Tongue (tissue), 3 donors: ENCODE measurements at places on chromosomes 7 and 10.

DNA sequence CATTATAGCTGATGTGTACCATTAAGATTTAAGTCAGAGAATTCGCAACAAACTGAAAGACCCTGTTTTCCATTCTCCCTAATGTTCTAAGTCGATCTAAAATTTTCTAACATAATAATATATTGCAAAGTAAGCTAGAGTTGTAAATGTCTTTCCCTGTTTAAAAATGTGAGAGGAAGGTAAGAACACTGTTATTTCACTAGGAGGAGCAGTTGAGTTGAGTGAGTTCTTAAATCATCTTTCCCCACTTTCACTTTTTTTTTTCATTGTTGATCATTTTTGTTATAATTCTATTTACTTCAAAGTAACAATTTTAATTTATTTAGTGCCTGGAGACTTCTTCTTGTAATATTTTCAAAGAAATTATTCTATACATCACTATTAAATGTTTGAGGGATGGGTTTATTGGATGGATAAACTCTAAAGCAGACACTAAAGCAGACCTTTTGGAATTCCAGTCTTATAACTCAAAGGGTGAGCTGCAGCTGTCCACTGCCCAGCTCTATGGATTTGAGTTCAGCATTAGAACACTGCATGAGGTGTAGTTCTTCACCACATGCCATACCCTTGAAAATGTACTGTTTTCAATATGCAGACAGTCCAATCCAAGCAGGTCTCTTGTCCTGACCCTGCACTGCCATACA is 181.3 kb upstream of the FZD1 start:
- DNase-seq: peak; percentile 45

DNA sequence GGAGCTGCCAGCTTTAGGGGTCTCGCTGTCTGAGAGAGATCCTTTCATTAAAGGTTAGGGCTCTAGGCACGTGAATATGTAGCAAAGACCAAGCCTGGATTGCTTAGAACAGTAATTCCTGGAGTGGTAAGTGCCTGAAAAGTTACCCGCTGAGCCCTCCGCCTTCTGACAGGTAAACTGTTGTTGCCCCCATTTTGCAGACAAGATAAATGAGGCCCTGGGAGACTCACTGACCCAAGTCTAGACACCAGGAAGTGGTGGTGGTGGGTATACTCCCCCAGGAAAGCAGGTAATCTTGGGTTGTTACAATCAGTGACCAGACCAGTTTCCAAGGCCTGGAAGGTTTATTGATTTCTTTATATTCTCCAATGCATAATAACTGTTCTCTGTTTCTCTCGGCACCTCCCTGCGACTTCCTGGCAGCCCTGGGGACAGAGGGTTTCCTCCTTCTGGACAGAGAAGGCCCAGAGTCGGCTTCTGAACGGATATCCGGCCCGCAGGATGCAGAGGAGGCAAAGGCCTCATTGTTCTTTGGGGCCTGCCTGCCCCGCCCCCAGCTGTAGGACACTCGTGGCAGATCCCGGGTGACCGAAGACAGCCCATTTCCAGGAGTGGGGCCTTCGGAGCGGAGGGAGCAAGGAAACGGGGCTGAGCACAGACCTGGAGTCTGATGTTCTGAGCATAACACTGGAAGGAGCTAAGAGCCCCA is 1.3 kb upstream of the GRK5 start:
- peak; percentile 44 for DNase-seq

GRCh38 chr10:5416981-5417380 is 4.6 kb downstream of the NET1 start:
- peak; percentile 45 for DNase-seq

DNA sequence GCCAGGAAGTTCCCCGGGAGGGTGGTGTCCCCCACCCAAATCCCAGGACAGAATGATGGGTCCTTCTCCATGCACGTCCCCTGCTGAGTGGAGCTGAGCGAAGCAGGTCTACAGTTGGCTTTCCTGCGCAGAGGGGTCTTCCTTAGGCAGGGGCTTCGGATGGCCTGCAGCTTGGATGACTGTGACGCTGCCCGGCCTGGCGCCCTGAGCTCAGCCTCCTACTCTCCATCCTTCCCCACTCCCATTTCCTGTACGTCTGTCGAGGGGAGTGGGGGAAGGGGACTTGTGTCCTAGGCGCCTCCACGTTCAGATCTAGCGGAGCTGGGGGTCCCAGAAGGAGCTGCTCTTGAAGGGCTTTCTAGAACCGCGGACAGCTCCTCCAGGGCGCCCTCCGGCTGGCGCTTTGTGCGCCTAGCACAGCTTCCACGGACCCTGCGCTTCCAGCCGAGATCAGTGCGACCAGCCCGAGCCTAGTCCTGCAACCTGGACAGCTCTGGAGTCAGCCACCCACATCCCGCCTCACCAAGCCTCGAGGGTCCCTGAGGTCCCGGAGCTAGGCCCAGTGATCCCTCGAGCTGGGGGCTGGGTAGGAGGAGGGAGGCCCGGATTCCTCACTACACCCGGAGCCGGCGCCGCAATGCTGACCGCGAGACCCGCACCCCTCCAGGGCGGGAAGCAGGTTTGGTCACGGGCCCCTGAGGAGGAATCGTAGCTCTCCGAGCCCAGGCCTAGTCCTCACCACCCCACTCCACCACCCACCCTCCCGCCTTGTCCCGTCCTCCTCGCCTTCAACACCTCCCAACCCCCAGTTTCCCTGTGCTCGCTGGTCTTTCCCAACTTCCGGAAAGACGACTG is 1.9 kb downstream of the GRID1 start:
- no peak for DNase-seq

DNA sequence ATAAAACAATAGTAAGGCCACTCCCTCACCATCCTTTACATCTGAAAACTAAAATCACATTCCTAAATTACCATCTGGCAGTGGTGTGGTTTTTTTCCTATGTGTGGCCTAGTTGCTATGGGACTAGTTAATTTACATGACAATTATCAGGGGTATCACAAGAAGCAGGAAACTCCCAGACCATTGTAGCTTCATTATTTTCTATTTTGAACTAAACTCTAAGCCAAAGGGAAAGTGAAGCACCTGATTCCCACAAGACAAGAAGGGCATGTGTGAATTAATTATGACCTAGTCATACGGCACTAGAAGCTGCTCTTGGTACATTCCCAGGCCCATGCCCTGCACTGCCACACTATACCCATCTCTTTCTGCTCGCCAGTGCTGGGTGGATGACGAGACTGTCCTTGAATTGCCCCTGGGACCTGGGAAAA is 103.4 kb downstream of the ATXN7L1 start:
- no peak for DNase-seq

DNA sequence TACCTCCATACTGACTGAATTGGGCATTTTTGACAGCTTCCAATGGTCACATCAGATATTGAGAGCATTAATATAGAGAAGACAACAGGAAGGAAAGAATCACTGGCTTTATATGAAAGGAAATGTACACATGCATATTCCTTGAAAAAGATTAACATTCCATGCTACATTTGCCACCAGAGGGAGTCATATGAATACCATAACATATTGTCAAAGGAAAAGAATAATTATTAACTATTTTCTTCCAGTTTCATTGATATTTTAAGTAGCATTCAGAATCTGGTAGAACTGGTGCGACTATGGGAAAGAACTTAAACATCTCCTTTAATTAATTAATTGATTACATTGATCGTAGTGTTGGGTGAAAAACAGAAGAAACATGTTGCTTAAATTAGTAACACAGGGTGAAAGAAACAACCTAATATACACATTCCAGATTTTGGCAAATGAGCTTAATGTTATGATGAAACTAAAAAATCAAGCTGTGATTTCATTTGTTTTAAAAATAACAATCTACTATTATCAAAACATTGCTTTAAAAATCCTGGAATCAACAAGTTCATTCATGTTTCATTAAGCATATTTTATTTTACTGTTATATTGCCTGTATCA is 71.5 kb downstream of the GPR85 start:
- peak; percentile 51 for DNase-seq

DNA sequence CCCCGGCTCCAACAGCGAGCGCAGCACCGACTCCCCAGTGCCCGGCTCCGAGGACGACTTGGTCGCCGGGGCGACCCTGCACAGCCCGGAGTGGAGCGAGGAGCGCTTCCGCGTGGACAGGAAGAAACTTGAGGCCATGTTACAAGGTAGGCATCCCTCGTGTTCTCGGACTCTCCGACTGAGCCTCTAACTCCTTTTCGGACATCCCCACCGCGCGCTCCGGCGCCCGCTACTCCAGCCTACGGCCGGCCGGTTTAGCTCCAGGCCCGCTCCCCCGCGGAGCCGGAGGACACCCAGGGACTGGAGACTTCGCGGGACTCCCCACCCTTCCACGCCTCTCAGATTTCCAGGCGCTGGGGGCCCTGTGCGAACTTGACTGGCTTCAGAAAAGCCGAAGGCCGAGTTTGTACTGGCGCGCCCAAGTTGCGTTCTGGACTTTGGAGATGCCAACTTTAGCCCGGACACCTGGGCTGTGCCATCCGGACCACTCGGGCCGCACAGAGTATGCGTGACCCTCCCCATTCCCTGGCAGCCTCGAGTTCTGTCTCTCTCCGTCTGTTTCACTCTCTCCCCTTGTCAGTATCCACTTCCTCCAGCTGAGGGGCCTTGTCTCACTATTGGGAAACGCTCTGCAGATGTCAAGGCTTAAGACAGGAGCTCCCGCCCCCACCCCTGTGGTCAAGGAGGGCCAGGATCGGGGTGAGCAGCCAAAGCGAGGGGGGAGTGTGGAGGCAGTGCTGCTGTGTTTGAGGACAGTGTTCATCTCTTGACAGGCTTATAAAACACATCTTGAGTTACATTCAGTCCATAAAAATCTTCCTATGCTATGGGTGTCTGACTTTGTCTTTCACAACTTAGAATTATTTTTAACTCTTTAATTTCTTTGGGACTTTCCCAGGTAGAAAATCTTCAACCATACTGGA is 777 bp downstream of the BICC1 start:
- DNase-seq: peak; percentile 90

GRCh38 chr7:116511552-116512519 is 12.3 kb downstream of the CAV2 start:
- DNase-seq: no peak

DNA sequence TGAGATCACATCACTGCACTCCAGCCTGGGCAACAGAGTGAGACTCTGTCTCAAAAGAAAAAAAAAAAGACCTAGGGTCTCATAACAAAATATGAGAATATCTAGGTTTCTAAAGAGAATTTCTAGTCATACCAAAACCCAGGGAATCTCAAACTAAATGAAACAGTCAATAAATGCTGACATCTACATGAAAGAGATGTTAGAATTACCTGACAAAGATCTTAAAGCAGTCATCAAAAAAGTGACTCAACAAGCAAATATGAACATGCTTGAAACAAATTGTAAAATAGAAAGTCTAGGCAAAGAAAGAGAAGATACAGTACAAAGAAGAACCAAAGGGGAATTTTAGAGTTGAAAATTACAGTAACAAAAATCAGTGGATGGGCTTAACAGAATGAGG is 26.9 kb upstream of the RET start:
- no peak for DNase-seq

- no peak for DNase-seq
These were observed 802.9 kb upstream of the COBL start for GRCh38 chr7:52119537-52119936.

DNA sequence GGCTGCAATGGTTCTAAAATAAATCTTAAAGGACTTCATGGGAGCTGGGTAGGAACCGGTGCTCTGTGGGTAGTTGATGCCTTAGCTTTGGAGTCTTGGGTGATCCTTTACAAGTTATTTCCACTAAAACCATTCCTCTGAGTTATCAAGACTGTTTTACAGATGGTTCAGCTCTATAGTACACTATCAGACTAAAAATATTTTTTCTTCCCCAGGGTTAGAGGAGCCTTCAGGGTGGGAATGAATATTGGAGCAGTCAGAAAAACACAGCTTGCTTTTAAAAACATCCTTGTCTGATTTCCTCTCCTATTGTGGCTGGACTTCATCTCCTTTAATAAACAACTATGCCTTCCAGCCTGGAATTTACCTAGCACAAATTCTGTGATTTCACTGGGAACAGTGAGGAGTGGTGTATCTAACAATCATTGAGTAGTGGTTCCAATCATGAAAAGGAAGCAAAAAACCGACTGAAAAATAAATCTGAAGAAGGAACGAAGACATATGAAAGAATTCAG is 102.6 kb upstream of the AFAP1L2 start:
- no peak for DNase-seq

- DNase-seq: no peak
These were observed 57.5 kb upstream of the SHH start for GRCh38 chr7:155869784-155870076.

GRCh38 chr10:121655254-121656144 is 57.3 kb upstream of the FGFR2 start:
- no peak for DNase-seq
